ENCODE measurements at places on chromosomes 4 and X.

DNA sequence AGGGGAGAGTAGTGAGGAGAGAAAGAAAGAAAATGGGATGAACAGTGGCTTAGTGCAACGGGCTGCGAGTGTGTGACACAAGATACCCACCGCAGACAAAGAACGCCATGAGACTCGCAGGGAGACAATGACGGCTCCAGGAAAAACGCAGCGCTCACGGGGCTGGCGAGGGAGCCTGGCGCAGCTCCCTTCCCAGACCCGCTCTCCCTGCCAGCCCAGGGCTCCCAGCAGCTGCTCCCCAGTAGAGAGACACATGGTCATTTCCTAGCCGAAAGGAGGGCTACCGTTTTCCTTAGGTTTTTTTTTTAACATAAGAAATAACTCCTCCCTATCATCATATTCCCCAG is 149.5 kb downstream of the MAML3 start:
- no peak for DNase-seq

DNA sequence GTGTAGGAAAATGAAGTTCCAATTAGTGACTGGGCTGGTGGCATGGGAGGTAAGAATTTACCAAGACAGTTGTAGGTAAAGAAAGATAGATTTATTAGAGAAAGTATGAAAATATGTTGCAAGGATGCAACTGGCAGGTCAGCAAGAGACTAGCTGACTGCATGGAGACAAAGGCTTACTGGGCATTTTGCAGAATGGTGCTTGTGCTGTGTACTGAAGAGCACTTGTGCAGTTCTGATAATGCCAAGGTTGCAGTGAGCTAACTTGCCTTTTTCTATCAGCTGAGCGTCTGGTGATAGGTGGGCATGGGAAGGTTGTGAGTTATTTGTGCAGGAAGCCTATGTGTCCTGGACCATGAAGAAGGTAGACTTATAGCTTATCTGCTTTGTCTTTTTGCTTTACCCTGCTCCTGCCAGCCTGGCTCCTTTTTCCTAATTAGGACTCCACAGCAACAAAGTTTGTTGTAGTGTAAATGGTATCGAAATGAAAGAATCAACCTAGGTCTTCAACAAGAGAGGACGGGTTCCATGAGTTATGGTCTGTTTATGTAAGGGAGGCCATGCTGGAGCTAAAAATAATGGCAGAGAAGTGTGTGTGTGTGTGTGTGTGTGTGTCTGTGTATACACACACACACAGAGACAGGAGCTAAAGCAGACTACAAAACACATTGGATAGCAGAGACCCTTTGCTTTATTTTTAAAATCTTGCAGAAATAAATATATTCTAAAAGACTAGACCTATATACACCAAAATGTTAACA is 15.0 kb downstream of the BST1 start:
- no peak for DNase-seq

DNA sequence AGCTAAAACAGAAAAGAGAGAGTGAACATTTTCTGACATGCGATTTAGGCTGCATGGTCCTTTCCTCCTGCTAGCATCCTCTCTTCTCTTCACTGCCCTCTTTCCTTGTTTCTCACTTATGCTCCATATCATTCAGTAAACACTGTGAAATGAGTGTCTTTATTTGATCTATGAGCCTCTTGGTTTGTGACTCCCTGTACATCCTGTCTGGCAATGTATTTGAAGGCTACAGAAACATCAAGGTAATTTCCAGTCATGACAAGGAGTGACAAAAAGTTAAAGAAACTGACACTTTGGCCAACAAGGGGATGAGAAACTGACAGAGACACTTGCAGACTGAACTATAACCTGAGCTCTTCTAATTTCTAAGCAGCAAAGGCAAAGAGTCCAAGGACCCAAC is 8.7 kb downstream of the FTHL17 start:
- DNase-seq = no peak

DNA sequence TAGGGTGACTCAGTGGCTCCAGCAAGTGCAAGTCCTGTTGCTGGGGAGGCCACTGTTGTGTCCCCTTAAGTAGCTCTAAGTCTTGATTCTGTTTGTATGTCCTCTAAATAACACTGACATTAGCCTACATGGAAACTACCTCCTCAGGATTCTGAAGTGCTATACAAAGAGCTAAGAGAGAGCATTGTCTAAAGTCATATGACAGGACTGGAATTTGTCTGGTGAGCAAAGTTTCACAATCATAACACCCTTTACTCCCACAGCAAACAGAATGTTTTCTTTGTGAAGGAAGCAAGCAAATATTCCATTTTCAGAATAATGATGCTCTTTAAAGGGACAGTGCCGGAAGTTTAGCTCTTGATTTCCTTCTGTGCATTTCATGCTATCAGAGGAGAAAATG is 23.4 kb upstream of the CT47A1 start:
- DNase-seq = no peak

GRCh38 chr4:121034017-121034416 is 38.3 kb downstream of the NDNF start:
- no peak for DNase-seq

DNA sequence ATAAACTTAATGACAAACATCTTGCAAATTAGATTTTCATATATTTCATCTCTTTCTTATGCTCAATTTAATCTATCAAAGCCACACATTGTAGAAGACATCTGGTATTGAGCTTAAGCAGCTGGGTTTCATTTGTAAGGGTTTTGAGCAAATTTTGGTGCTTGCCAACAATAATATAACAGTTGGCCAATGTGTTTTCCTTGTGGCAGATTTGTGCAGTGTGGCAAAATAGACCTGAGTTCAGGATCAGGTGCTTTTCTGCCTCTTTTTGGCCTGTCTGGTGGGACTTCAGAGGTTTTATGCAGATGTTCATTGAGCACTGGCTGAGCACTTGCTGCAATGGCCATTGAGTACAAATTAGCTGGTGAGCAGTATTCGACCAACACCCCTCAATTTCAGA is 301.9 kb downstream of the BMPR1B start:
- DNase-seq = no peak

DNA sequence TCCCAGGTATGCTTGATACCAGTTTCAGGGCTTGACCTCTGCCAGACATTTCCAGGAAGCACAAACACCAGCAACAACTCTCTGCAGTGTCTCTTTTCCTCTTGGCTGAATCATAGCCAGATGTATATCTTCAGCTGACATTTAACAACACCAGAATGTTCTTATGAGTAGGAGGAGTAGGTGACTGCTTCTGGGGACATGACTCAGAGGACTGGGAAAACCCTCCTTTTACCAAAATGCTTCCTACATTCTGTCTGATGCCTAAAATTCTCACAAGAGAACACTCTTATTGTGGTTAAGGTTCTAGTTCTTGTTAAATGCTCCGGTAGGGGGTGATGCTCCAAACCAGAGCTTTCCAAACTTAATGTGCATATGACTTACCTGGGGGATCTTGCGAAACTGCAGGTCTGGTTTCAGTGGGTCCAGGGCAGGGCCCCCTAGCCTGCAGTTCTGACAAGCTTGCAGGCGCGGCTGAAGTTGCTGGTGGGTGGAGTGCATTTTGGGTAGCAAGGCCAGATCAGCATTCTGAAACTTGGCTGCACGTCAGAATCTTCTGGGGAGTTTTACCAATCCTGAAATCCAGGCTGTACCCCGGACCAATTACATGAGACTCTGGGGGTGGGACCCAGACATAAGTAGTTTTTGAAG is 329.3 kb upstream of the RPS6KA3 start:
- DNase-seq = peak; percentile 43

GRCh38 chrX:130121505-130121800 is 11.2 kb upstream of the ELF4 start:
- no peak for DNase-seq

DNA sequence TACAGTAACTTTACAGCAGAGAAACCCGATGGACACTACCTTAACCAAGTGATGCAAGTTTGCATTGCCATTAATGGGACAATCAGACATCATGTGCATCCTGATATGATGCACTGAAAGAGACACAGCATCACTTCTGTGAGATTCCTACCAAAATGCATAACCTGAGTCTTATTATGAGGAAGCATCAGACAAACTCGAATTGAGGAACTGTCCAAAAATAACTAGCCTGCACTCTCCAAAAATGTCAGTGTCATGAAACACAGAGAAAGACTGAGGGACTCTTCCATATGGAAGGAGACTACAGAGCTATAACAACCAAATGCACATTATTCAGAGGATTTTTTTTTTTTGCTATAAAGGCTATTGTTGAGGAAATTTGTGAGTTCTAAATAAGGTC is 66.6 kb upstream of the IQSEC2 start:
- no peak for DNase-seq

GRCh38 chr4:138875891-138876608 is 139.5 kb upstream of the NOCT start:
- no peak for DNase-seq

DNA sequence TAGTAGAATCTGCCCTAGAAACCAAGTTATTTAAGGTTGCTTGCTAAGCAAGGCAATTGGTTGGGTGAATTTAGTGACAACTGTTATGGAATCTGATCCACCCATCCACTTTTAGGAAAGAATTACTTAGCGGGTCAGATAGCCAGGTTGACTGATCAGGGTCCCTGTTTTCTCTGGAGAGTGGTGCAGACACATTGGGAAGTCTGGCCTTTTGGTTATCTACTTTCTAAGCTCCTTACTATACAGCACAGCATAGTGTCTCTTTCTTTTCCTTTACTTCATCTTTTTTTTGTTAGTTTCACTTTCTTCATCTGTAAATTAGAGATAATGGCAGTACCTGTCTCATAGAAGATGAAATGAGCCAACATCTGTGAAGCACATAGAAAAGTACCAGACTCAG is 7.4 kb downstream of the HERC3 start:
- DNase-seq = no peak

- no peak for DNase-seq
Measured at GRCh38 chr4:79842162-79842561, 230.9 kb downstream of the ANTXR2 start.

- DNase-seq = peak; percentile 4
Measured at GRCh38 chr4:15117270-15117946, 115.1 kb downstream of the CPEB2 start.

DNA sequence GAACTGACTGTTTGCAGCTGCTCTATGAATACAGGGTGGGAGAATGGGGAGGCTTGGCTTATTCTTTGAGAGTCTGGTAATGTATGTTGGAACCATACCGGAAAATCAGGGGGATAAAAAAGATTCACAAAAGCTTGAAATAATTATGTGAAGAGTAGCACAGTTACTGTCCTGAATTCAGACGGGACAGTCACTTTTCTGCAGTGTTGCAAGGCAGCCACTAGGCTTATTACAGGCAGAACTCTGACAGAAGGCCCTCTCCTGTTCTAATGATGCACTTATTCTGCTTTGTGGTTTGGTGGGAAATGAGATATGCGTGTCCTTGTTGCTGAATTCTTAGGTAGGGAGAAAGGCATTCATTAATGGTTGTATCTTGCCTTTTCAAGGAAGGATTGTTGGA is 37.2 kb downstream of the GUCY1B1 start:
- no peak for DNase-seq

DNA sequence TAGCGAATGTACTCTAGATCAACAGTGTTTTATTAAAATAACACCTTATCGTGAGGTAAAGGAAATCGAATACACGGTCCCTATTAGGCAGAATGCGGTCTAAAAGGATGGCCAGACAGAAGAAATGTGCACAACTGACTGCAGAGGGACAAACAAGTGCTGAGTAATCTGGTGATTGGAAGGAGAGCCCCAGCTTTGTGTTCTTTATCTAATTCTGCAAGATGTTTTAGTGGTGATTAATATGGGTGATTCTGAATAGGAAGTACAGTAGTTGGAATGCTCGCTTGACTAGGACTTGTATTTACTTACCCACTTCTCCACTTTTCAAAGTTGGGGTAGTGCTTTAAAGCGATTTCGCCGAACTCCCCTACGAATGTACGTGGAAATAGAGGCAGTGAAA is 1.2 kb downstream of the WDR44 start:
- no peak for DNase-seq

DNA sequence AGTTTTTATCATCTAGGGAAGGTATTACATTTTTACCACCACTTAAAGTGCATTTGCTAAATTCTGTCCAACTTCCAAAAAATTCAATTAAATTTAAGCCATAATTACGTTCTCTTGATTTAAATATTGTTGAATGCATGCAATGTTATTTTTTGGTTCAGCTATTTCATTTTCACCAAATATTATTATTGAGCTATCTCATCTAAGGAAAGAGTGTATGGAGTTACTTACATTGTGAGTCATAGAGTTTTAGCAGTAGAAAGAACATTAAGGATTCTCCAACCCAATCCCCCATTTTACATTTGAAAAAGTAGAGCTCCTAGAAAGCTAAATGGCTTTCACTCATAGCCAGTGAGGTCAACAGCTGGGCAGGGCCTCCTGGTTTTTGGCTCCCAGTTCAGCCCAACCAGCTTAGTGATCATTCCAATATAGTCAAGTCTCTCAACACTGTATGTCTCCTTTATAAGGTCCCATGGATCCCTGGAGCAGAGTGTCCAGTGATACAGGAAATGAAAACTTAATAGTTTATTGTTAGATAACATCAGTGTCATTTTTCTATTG is 60.5 kb downstream of the NDNF start:
- DNase-seq = no peak

GRCh38 chrX:16739574-16739973 is 20.2 kb downstream of the SYAP1 start:
- no peak for DNase-seq

DNA sequence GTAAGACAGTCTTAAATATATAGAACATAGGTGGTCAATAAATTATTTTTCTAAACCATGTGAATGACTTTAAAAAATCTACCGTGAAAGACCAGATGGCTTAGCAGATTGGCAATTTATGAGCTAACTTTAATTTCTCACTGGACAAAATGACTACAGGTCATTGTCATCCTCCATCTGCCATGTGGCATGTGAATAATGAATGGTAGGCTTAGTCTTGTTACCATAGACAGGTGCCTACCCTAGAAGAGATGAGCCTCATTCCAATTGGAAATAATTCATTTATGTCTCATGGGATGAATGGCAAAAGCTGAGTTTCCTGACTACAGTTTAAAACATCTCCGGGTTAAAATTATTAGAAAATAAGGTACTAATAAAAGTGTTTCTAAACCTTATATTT is 1043.3 kb downstream of the FAT4 start:
- no peak for DNase-seq

DNA sequence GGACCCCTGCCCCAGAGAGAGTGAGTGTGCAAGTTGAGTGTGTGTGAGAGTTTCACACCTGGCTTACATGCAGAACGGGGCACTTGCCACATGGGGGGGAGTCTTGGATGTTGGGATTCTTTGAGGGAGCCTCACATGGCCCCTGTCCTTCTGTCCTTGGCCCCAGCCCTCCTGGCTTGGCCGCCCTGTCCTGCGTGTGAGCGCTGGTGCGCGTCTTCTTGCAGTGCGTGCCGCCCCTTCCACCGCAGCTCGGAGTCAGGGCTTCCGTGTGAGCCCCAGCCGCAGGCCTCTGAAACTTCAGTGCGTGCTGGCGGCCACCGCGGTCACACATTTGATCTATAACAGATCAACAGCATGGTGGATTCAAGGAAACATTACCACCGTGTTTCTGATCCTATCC is 30.1 kb upstream of the HGFAC start:
- DNase-seq = no peak

- no peak for DNase-seq
Measured at GRCh38 chr4:170465429-170465828, 375.7 kb upstream of the AADAT start.

DNA sequence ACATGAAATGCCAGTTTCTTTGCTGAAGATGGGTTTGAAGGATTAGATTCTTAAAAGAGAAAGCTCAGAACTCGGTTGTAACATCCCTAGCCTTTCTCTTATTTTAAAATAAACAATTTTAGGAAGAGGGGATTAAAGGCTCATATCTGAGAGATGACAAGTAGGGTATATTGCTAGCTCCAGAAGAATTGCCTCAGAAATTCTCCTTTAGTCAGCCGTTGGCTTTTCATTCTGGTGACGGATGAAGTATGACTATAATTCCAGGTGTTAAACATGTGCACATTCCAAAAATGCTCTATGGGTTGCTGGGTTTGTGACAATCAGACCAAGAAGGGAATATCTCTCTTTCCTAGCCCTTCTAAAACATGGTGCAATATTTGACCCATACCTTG is 17.8 kb downstream of the DKK2 start:
- no peak for DNase-seq

Measured in stimulated activated CD4-positive, alpha-beta T cell treated with anti-CD3 and anti-CD28 coated beads, Interleukin-4, amount 100 ng/mL, for 48 hours (primary cell).